ENCODE measurements at places on chromosomes 4 and X.

DNA sequence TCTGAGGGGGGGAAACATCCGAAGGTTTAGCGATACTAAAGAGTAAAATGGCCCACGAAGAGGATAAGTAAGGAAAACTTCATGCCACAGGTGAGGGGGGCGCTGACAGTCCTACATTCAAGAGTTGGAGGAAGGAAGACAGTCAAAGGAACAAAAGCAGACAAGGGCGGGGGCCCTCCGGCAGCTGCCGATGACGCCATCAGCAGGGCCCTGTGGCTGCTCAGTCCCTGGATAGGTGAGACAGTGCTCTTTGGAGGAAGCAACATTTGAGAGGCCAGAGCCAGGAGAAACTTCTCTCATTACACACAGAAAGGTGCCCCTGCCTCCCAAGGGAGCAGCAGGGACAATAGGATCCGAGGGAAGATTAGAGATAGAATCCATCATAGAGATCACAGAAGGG lies 41.5 kb downstream of the RAB40AL start:
- DNase-seq: no peak

- no peak for DNase-seq
Observed at GRCh38 chrX:45912316-45912715, 632.9 kb downstream of the ZNF674 start.

DNA sequence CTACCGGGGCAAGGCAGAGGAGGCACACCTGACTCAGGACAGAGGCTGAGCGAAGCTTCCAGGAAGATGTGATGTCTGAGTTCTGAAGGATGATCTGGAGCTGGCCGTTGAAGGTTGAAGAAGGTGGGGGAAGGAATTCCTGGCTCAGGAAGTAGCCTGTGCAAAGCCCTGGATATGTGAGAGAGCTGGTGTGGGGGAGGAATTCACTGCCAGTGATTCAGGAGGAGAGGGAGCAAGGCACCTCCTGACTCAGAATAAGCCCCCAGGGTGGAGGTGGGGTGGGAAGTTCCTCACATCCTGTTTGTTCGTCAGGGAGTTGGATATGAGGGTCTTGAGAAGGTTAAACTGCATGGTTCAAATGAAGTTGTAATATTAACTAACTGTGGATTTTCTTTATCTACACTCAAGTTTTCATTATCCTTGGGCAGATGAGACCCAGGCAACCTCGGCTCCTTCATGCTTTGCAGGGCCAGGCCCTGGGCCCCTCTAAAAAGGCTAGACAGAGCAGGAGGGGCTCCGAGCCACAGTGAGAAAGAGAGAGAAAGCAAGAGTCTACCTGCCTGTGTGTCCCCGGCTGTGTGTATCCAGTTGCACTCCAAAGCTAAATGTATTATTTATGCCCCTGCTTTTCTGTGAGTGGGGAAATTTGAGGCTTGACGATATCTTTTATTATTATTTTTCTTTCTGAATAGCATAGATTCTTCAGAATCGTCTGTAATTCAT lies 7.1 kb downstream of the NHSL2 start:
- DNase-seq: no peak

- no peak for DNase-seq
Observed at GRCh38 chrX:65994519-65995506, 45.1 kb downstream of the VSIG4 start.

- DNase-seq: no peak
Observed at GRCh38 chr4:132710971-132711370, 438.1 kb upstream of the PCDH10 start.

DNA sequence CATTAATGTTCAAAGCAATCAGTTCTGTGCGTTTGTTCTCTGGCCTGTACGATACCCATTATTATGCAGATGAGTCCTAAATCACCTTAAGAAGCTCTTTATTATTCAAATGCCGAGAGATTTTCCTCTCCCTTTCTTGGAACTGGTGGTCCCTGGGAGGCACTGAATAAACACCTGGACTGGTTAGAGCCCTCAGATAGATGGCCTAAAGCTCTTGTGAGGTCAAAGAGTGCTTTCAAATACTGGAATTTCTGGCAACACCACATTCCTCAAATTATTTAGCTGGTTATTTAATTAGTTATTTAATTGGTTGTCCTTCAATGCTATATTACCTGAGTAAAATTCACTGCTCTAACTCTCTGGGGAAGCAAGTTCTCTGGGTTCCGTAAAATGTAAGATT lies 3.0 kb downstream of the ARHGEF38 start:
- DNase-seq: no peak

Measured in activated CD4-positive, alpha-beta T cell treated with anti-CD3 and anti-CD28 coated beads for 4 hours (primary cell).